ENCODE measurements at places on chromosomes 16 and 17.
A peak's percentile ranks its signal among the peaks of the same experiment; 100 is the strongest.

- no peak for DNase-seq
These were observed 48.1 kb downstream of the RMI2 start for GRCh38 chr16:11393366-11393765.

DNA sequence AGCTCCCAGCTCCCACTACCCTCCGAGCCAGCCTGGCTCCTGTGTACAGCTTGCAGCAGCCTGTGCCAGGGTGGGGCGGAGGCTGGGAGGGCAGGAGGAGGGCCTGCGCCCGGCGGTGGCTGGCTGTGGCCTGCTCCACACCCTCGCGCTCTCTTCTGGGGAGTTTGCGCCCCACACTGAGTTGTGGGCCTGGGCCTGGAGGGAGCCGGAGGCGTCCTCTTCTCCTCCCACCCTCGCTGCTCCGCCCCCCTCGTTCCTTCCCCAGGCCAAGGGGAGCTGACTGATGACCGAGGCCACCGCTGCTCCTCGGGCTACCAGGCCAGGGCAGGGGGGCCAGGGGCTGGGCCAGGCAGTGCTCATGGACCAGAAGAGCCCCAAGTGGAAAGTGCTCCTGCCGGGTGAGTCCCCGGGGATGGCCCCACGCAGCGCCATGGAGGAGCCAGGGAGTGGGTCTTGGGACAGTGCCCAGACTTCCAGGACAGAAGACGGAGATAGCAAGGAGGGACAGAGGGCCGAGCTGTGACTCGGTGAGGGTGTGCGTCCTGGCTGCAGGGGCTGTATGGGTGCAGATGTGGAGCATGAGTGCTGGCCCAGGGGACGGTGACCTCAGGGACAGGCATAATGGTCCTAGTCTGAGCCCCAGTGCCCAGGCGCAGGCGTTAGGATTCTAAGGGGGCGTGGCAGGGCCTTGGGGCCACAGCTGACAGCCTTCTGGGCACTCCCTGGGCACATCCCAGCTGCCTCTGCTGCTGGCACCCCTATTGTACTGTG is 242.1 kb upstream of the GSE1 start:
- DNase-seq = peak; percentile 84

- DNase-seq = no peak
These were observed 11.0 kb downstream of the HEXIM2 start for GRCh38 chr17:45172541-45173286.

GRCh38 chr17:50558941-50559614 is 1.4 kb upstream of the CACNA1G start:
- DNase-seq = peak; percentile 52

- DNase-seq = no peak
These were observed 756.4 kb downstream of the CDH11 start for GRCh38 chr16:64365448-64365931.

GRCh38 chr16:50899951-50900350 is 158.1 kb downstream of the CYLD start:
- no peak for DNase-seq

DNA sequence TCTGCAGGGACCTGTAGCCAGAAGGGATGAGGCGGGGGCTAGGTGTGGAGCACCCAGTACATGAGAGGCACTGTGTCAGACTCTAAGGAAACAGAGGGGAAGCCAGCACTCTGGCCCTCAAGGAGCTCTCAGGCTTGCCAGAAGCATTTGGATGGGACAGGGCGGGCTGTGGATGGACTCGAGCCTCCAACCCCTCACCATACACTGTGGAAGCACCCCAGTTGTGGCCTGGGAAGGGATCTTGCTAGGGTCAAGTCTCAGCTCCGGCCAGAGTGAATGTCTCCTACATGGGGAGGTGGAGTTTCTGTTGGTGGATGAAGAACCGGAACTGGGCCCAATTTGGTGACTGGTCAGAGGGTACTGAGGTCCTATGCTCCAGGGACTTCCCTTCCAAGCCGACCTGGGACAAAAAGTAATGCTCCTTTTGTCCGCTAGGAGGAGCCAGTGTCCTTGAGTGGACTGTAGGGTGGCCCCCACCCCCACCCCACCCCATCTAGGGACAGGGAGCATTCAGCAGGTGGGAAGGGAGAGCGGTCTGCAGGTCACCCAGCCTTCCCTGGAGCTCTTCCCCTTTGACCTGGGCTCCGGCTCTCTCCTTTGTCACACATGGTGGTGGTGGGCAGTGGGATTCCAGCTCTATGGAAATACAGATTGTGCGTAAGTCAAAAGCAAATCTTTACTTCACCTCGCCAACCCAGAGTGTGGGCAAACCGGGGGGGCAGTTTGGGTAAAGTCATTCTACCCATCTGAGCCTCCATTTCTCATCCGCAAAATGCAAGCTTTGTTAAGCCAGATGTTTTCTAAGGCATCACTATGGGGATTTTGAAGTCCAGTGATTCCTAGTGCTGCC is 20.4 kb upstream of the PHB1 start:
- no peak for DNase-seq

DNA sequence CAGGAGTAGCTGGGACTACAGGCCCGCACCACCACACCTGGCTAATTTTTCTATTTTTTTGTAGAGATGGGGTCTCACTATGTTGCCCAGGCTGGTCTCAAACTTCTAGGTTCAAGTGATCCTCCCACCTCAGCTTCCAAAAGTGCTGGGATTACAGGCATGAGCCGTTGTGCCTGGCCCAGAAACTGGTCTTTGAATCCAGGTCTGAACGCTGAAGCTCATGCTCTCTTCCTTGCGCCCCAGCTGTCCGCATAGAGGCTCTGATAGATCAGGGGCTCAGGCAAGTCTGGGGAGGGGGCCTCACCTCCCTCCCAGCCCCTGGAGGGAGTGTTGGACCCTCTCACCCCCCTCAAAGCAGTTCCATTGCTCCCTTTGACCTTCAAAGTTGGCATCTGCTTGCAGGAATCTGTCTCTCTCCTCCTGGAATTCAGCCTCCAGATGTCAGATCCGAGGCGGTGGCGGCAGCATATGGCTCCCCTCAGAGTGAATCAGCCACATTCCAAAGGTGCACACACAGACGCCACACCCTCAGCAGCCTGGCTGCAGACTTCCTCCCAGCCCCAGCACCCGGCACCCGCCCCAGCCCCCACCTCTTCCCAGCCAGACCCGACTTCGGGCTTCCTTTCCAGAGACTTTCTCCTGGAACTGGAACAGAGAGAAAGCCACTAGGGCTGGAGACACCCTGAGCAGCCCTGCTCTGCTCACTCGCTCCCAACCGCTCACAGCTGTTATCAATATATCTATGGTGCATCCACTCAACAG is 16.9 kb upstream of the GLIS2 start:
- DNase-seq = peak; percentile 90

GRCh38 chr16:27285676-27286196 is 17.2 kb upstream of the NSMCE1 start:
- peak; percentile 66 for DNase-seq

DNA sequence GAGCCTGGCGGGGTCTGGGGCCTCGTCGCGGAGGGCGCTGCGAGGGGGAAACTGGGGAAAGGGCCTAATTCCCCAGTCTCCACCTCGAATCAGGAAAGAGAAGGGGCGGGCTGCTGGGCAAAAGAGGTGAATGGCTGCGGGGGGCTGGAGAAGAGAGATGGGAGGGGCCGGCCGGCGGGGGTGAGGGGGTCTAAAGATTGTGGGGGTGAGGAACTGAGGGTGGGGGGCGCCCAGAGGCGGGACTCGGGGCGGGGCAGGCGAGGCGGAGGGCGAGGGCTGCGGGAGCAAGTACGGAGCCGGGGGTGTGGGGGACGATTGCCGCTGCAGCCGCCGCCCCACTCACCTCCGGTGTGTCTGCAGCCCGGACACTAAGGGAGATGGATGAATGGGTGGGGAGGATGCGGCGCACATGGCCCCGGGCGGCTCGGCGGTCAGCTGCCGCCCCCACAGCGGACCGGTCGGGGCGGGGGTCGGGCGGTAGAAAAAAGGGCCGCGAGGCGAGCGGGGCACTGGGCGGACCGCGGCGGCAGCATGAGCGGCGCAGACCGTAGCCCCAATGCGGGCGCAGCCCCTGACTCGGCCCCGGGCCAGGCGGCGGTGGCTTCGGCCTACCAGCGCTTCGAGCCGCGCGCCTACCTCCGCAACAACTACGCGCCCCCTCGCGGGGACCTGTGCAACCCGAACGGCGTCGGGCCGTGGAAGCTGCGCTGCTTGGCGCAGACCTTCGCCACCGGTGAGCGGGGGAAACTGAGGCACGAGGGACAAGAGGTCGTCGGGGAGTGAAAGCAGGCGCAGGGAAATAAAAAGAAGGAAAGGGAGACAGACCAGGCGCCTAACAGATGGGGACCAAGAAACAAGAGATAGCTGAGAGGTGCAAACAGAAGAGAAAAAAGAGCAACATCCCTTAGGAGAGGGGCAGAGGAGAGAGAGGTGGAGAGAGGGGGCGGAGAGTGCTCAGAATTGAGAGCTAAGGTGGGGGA is at the start of gene PNMT:
TSS of gene PNMT (plus strand) at position 509 of the 980 bp plus-strand sequence. CDS start at position 532, 23 bp downstream.
- DNase-seq = peak; percentile 93

DNA sequence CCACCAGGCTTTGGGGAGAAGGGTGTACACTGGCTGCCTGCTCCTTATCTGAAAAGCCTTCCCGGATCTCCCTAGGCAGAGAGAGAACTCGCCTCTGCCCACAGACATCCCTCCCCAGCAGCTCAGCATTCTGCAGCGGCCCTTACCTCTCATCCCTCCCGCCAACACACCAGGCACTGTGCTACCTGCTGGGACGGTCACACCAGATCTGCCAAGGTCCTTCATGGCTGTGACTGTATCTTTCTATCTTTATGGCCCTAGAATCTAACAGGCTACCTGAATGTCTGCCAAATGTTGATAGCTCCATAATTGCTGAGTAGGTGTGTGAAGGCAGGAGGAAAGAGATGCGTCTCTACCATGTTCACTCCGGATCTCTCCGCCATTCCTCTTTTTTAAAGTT is 7.9 kb downstream of the TSNAXIP1 start:
- no peak for DNase-seq

DNA sequence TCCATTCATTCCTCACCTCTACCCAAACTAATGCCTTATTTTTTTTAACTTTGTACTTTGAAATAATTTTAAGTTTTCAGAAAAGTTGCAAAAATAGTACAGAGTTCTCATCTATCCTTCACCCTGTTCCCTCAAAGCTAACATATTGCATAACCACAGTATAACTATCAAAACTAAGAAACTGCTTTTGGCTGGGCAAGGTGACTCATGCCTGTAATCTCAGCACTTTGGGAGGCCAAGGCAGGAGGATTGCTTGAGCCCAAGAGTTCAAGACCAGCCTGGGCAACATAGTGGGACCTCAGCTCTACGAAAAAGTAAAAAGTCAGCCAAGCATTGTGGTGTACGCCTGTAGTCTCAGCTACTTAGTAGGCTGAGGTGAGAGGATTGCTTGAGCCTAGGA is 147.7 kb downstream of the SKAP1 start:
- no peak for DNase-seq

GRCh38 chr16:8798174-8798527 is 512 bp downstream of the PMM2 start:
- DNase-seq = no peak

DNA sequence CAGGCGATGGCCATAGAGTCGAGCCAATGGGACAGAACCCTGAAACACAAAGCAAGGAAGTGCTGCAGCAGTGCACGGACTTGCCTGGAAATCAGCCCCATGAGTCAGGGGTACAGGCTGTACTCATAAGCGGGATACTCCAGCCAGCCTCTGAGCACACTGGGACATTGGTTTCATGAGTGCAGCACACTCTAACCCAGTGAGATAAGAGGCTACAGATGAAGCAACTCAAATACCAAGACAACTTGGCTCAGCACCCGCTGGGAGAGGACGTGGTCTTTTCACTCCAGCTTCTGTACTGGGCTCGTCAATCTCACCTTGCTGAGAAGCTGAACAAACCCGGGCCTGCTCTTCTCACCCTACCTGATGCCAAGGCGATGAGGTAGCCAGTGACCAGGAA is 98.2 kb downstream of the AXIN2 start:
- peak; percentile 92 for DNase-seq

GRCh38 chr16:64513871-64514270 is 608.0 kb downstream of the CDH11 start:
- DNase-seq = no peak

GRCh38 chr16:83296505-83296904 is 511.3 kb upstream of the HSBP1 start:
- DNase-seq = no peak

DNA sequence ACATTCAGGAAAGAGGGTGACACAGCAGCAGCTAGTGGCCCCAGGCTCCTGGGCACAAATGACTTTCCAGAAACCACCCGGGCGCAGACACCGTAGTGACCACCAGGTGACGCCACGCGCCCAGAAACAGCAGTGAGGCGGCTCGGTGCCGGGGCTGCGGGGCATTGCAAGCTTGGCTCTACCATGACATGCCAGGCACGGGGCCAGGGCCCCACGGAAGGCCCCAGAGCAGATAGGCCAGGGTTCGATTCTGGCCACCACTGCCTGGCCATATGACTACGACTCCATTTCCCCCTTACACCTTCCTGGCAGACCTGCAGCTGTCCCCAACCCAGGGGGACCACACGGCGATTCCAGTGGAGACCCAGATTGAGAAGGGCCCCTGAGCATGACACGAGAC is 6.7 kb downstream of the RHBDF1 start:
- peak; percentile 95 for DNase-seq

DNA sequence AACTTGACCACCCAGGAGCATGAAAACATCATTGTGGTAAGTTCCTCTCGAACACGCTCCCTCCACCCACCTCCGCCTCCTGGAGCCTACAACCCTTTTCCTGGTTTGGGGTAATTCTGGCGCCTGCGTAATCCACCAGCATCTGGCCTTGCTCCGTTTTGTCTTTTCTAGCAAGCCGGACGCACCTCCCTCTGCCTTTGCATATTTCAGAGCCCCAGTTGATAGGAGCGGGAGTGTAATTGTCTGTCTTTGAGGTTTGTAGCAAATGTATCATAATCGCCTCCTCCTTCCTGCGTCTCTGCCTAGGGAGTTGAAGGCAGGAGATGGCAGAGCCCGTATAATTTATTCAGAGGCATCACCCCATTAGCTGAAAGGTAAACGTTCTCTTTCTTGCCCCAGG is 121.3 kb upstream of the PLCG2 start:
- no peak for DNase-seq

DNA sequence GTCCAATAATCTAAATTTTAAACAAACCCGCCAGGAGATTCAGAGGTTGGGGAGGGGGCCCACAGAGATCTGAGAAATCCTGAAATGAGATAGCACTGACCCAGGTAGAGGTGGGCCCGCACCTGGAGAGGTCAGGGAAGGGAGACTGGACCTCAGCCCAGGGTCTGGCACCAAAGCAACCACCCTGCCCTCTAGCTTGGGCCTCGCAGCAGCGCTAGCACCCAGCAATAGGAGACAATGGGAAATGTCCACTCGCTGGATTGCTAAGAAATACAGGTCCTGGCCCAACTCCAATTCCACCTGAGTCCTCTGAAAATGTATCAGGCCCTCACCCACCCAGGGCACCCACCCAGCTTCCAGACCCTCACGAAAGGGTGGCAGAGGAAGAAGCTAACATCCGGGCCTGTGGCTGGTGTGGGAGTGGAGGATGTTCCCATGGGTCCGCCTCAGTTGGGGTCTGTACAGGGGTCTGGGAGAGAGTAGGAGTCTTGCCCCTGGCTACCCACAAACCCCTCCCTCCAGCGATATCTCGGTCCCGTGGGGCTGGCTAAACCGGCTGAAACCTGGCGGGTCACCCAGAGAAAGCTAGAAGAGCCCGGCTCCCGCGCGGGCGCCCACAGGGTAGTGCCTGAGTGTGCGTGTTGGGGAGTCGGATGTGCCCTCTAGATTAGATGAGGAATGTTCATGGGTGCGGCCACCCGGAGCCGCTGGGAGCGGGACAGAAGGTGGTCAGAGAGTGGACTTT is 1.1 kb downstream of the PLLP start:
- DNase-seq = peak; percentile 24

Data from upper lobe of left lung (tissue), 6 donors.